Stimulated activated CD8-positive, alpha-beta memory T cell treated with anti-CD3 and anti-CD28 coated beads, Interleukin-4, amount 100 ng/mL, for 4 hours (primary cell): ENCODE measurements at places on chromosomes 2 and 18.

- no peak for DNase-seq
These were observed 32.2 kb upstream of the GLI2 start for GRCh38 chr2:120703330-120703994.

DNA sequence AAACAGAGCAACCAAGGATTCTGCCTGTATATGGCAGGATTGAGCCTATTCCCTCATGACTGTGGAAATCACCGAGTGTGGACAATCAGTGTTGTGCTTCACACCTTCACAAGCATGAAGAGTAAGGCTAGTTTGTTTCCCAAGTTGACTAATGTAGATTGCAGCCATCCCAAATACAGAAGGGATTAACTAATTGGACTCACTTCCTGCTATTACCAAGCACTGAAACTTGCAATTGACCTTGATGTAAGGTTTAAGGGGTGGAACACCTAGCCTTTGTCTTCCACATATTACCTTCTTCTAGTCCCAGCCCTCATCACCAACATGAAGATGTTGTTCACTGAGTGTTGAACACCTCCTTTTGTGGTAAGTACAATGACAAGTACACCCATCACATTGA, 120.9 kb upstream of the RND3 start:
- DNase-seq = no peak

DNA sequence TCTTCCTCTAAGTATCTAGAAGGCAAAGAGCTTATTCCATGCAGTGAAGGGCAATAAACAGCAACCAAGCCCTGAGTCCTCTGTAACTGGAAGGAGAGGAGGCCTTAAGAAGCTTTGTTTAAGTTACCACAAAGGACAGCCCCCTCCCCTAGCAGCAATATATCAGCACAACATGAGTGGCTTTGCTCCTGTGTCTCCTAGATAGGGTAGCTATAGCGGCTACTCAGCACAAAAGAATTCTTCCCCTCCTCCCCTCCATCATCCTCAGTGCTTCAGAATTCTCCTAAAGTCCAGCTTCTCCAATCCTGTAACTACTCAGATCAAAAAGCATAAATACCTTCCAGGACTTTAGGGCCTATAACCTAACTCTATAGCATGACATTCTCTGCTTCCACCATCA, 16.5 kb downstream of the SUMO1 start:
- DNase-seq = no peak

DNA sequence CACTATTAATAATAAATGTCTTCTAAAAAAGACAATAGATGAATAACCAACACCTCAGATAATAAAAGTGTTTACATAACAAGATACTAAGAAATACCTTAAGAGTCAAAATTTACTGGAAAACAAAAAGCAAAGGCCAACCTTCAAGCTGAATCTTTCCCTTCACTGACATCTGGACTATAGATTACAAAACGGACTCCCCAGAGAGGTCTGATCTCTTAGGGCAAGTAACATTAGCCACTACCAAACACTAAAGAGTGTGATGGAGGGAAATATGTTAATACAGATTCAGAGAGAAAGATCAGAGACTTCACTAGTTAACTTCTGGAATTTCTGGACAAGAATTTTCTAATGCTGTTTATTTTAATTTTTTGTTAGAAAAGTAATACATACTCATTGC, 13.9 kb downstream of the CLASP1 start:
- no peak for DNase-seq

GRCh38 chr2:162478721-162479129, 134.8 kb downstream of the GCA start:
- no peak for DNase-seq

- no peak for DNase-seq
These were observed 266.5 kb downstream of the NEDD4L start for GRCh38 chr18:58310517-58310916.

DNA sequence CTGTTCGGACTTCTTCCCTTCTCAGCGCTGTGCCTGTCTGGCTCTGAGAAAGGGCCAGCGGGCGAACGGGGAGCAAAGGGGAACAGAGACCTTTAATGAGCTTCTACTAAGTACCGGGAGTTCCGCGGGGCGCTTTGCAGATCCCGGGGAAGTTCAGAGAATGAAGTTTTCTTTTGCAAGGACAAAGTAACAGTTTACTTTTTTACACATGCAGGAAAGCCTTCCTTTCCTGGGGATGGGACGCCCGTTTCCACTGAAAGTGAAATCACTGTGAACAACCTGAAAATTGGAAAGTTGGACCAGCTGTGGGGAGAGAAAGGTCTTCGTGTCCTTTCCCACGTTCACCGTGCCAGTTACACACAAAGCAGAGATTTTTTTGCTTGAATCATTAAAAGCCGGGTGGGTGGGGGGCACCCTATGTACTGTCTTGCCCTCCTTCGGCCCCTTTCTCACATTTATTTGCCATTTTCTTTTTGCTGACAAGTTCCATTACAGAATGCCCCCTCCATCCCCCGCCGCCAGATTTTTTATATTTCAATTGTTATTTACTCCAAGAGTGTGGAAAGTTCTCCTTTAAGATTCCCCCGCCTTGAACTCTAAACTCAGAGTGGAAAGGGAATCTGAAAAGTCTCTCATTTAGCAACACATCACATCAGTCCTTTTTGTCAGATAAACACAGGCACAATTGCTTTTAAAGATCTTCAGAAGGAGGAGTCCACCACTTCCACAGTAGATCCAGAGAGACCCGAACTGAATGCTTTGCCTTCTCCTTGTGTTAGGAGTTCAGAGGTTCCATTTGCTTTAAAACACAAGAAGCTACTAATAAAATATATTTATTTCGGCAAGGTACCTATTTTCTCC, 1.1 kb upstream of the FN1 start:
- DNase-seq = no peak

DNA sequence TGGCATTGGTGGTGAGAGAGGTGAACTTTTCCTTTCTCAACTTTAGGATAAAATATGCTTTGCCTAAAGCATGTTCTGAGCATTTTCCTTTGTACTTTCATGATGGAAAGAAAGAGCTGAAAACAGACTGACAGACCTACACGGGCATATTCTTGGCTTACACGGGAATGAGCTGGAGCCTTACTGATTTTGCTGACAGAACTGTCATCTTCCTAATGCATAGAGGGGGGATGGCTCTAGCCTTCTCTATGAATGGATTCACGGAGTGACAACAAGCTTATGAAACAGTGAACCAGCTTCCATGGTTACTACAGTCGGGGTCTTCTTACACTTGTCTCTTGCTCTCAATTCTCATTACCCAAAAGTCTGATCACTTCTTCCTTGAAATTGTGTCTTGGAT, 32.2 kb downstream of the FSHR start:
- no peak for DNase-seq

DNA sequence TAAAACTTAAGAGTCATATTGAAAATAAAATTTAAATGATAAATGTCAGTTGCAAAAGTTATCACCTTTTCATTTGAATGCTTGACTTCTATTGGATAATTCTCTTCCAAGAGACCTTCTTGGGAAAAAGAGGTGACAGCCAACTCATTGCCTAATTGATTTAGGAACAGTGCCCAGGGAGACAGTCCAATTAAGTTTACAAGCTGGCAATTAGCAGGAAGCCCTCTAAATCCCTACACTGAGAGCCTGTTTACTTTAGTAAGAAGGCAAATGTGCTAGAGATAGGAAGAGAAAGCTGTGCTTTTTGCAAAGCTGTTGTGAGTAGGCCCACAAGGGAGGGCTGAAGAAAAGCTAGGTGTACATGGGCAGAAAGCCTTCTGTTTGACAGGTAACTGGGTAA, 189.1 kb downstream of the WDPCP start:
- DNase-seq = no peak

- no peak for DNase-seq
These were observed 10.5 kb downstream of the GLI2 start for GRCh38 chr2:120746144-120746543.

- DNase-seq = no peak
These were observed 357.5 kb upstream of the ETAA1 start for GRCh38 chr2:67039517-67040103.

DNA sequence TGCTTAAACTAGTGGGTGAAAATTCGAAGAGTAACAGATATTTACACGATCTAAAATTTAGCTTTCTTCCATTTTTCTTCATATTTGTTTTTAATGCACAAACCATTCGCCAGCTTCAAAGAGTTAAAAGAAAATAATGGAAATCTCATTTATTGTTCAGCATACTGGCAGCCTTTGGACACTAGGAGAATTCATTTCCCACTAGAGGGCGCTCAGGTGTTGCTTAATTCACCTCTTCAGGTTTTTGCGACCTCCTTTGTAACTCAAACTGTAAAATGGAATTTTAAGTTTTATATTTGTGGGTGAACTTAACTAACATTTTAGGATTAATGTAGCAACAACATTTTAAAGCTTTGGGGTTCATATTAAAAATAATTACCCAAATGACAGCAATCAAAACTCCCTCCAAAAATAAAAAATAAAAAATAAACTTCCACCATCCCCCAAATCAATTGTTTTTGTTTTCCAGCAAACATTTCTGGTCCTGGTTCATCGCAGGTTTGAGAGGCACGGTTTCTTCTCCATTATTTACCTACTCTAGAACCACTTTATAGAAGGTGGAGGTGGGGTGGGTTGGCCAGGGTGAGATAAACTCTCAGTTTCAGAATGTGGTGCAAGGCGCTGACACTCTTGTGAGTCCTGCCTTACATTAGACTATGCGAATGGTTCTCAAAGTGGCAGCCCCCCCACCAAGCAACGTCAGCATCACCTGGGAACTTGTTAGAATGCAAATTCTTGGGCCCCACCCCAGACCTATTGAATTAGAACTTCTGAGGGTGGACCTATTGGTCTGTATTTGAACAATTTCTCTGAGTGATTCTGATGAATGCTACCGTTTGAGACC, 24.7 kb upstream of the PNPT1 start:
- DNase-seq = no peak
